ENCODE measurements at places on chromosomes 16 and 17. TPM values are rescaled to one million over a fixed set of nuclear protein-coding genes. Genes with fewer than 3 reads are reported as not detected.

- no peak for DNase-seq
Measured at GRCh38 chr17:34920676-34921075, 40.6 kb downstream of the CCT6B start.

- DNase-seq: no peak
Measured at GRCh38 chr17:17691468-17692263, 10.4 kb downstream of the RAI1 start.

DNA sequence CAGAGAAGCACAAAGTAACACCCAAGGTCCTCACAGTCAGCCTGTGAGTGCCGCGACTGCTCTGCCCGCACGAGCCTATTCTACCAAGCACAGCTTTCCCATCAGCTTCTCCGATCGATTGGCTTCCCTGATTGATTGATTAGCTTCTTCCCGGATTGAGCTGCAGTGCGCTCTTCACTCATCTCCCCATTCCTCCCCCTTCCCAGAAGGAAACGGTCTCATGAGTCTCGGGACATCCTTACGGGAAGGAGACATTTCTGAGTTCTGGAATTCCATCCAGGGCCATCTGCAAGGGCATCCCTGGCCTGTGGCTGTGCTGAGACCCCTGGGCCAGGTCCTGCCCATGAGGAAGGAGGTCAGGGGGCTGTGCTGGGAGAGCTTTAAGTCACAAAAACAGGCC is 18.0 kb downstream of the PIEZO1 start:
- DNase-seq: no peak

DNA sequence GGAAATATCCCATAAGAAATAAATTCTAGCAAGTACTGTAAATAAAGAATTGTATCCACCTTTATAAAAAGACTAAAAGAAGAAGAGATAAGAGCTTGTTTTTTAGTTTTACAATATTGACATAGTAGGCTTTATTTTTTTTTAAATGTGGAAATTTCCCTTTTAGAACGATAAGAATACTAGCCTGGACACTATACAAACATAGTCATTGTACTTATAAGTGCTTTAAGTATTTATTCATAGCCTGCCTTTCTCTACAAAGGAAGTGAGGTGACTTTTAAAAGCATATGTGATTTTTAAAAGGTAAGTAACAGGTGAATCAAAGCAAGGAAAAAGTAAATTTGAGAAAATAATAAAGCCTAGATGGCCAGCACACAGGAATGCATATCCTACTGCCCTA is 17.7 kb downstream of the TOX3 start:
- no peak for DNase-seq

GRCh38 chr17:27269201-27269600 is 24.7 kb upstream of the WSB1 start:
- no peak for DNase-seq

DNA sequence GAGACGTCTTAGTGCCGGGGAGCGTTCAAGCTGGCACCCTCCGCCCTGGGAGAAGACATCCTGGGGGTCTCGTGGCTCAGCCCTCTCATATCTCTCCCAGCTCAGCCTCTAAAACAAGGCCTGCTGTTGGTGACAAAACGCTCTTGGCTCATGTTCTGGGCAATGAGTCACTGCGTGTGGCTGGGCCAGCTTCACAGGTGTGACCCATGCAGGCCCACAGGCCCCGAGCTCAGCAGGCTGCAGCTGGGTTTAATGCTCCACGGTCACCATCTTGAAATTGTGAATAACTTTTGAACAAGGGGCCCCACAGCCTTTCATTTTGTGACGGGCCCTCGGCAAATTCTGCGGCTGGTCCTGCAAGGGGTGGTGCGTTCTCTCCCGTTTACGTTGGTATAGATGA is 22.4 kb downstream of the GAA start:
- DNase-seq: no peak

- DNase-seq: no peak
Measured at GRCh38 chr17:7703584-7704479, 1.2 kb upstream of the EFNB3 start.

DNA sequence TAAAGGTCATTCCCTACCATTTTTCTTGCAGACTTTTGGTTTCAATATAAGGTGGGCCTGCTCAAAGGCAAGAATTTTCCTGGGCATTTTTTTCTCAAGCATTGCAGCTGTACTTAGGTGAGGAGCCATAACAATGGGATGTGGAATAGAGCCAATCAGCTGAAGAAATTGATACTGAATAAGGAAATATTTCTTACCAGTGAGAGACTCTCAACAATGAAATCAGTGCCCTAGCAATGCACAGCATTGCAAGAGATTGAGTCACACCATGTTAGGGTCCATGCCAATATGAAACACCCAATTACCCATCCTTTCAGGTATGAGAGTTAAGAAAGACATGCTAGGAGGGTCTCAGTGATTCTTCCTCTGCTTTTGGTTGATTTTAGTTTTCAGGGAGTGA is 237.6 kb downstream of the SOX9 start:
- DNase-seq: no peak

- DNase-seq: no peak
Measured at GRCh38 chr16:73735954-73736353, 560.7 kb upstream of the PSMD7 start.

DNA sequence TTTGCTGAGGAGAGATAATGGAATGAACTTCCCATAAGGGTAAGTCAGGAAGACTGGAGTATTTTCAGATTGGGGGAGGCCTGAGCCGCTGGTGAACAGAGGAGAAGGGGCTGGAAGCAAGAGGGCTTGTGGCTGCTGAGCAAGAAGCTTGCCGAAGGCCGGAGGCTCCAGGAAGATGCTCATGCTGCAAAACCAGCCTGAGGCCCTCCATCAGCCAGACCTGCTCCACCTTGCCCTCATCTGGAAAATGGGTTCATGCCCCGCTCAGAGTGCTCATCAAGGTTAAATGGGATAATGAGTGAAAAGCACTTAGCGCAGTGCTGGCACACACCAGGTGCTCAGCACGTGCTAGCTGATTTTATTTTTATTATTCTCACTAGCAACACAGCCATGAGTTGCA is 5.5 kb upstream of the ASGR1 start:
- no peak for DNase-seq

DNA sequence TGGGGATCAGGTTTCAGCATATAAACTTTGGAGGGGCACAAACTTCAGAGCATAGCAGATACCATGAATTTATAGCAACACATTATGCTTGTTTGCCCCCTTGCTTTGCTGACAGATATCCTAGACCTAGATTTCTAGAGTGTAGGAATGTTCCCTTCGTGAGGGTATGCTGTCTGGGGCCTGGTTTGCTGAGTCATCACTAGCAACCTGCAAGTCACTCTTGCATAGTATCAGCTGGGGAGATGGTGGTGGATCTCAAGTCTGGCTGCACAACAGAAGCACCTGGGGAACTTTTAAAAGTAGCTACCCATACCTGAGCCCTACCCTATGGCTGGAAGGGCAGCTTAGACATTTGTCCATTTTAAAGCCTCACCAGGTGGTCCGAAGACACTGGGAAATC is 22.3 kb upstream of the HSBP1 start:
- no peak for DNase-seq

- no peak for DNase-seq
Measured at GRCh38 chr17:27856676-27857432, 36.3 kb downstream of the LYRM9 start.

GRCh38 chr17:74153456-74153810 is 50.0 kb upstream of the RPL38 start:
- DNase-seq: no peak

- no peak for DNase-seq
Measured at GRCh38 chr16:6611535-6611934, 721.1 kb upstream of the RBFOX1 start.

- DNase-seq: no peak
Measured at GRCh38 chr16:86781046-86781445, 202.7 kb downstream of the FOXL1 start.

ITGB4 gene
- total RNA-seq: 303 TPM

GALNS gene
- 44.4 TPM for total RNA-seq

C16orf46 gene
- total RNA-seq: not detected

HOXB9 gene
- total RNA-seq: 33.2 TPM

ALDOC gene
- total RNA-seq: 15.7 TPM

SDK2 gene
- 3.4 TPM for total RNA-seq

KCNG4 gene
- total RNA-seq: not detected

ZP2 gene
- not detected for total RNA-seq

CEP112 gene
- total RNA-seq: 18.0 TPM

TBC1D3 gene
- not detected for total RNA-seq

KCNJ2 gene
- total RNA-seq: 1.1 TPM

HCRT gene
- total RNA-seq: not detected
